ENCODE measurements at places on chromosomes 2 and 18.

GRCh38 chr2:32260376-32260775 is 4.3 kb downstream of the NLRC4 start:
- no peak for DNase-seq

DNA sequence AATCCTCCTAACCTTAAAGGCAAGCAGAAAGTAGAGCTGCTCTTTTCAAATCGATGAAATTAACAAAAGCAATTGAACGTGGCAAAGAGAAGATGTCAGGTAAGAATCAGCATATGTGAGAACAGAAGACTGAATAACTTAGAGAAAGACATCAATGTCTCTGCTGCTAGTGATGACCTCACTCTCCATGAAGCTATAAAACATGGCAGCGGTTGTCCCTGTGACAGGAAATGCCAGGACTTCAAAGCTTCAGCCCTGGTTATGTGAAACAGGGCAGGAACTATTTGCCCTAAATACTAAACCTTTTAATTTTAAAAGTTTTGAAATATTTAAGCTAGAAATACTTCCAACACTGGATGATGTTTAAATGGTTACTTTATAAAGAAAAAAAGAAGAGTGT is 383.7 kb downstream of the XIRP2 start:
- DNase-seq: no peak

DNA sequence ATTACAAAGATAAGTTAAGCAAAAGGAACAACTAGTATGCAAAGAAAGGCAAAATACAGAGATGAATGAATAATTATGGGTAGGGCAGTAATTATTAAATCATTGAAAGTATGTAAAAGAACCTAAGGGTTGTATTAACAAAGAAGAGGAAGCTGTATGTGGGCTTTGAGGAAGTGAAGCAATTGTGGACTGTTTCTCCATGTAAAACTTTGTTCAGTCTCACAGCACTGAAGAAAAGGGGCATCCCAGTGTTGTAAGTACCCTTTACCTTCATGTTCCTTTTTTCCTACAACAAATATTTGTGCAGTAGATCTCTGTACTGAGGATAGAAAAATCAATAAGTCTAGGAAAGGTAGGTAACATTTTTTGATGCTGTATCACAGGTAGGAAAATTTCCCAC is 388.7 kb upstream of the NRP2 start:
- DNase-seq: no peak

DNA sequence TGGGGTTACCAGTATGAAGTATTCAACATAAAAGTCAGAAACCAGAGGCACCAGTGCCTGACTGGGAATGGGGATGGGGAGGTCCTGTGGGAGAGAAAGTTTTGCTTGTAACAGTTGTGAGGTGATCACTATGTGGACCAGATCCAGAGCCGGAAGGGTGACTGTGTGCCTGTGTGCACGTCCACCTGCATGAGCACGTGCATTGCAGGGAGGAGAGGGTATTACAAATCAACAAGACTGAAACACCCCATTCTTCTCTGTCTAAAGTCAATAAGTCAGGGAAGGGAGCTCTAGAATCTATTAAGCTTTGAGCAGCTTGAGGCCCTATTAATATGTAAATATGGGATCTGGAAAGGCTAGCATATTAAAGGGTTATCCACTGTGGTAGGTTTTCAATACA is 241.0 kb upstream of the ACVR2A start:
- no peak for DNase-seq

DNA sequence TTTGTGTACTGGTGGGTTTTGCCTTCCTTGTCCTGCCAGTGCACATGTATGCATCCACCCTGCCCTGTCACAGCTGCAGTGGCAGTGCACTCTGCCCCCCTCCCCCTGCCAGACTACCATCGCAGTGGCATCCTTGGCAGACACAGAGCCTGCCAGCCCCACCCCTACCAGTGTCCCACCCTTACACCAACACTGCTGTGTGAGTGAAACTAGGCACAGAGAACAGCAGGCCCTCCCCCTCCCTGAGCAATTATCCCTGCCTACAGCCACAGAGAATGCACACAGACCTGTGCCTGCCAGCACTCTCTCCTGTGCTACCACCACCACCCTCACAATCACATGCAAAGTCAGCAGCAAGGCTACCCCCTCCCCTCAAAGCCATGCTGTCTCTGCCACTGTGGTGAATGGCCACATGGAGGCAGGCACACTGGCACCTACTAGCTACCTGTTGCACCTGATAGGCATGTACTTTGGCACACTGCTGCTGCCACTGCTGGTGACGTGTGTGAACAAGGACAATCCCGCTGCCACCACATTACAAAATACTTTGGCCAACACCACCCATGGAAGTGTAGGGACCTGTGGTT is 239.8 kb downstream of the CALCRL start:
- no peak for DNase-seq

- no peak for DNase-seq
Observed at GRCh38 chr2:96427917-96428316, 77.2 kb downstream of the NEURL3 start.

GRCh38 chr2:127049927-127050802 is 56.8 kb downstream of the BIN1 start:
- DNase-seq: peak; percentile 69

DNA sequence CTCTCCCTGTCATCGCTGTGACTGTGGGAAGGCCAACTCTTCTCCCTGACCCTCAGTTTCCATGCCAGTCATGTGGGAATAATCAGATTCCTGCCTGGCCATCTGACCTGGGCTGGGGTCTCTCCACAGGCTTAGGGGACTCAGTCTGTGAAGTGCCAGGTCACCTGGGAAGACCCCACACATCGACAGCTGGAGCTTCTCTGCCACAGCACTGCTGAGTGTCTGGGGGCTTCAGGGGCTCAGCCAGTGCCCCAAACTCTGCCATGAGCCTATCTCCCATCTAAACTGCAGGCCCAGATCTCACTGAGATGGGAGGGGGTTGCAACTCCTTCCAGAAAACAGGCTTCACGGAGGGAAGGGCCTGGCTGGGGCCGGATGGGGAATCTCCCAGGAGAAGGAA is 42.0 kb upstream of the OTOS start:
- no peak for DNase-seq

- no peak for DNase-seq
Observed at GRCh38 chr18:31943878-31944816, 1.2 kb upstream of the TRAPPC8 start.

GRCh38 chr18:58544616-58545337 is 84.1 kb downstream of the ALPK2 start:
- DNase-seq: no peak

GRCh38 chr2:69390001-69390400 is 3.0 kb upstream of the GFPT1 start:
- DNase-seq: no peak

- DNase-seq: no peak
Observed at GRCh38 chr18:23148382-23148781, 13.1 kb downstream of the CABLES1 start.

GRCh38 chr18:55651236-55651635 is 63.2 kb upstream of the TCF4 start:
- DNase-seq: no peak

DNA sequence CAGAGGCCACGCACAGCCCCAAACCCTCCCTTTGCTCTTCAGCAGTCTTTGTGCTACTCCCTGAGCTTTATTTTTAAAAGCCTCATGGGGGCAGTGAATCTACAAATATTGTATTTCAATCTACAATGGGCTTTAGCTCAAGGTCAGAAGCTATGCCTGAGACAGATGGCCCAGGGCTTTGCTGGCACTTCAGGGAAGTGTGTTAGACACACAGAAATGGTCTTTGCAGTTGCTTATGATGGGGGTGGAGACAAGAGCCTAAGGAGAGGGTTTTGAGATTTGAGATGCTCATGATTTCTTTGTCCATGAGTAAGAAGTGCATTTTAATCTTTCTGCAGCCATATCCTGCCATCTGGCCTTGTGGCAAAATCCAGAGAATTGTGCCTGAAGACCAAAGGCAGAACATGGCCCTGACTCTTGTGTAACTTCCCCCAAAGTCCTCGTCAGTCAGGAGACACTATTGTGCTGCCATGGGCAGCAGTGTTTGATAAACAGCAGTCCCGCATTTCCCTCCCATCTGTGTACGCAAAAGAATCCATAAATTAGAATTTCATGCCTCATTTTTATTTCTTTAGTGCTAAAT is 92.6 kb downstream of the VAPA start:
- no peak for DNase-seq

GRCh38 chr18:74082742-74083556 is 64.7 kb downstream of the FBXO15 start:
- no peak for DNase-seq

DNA sequence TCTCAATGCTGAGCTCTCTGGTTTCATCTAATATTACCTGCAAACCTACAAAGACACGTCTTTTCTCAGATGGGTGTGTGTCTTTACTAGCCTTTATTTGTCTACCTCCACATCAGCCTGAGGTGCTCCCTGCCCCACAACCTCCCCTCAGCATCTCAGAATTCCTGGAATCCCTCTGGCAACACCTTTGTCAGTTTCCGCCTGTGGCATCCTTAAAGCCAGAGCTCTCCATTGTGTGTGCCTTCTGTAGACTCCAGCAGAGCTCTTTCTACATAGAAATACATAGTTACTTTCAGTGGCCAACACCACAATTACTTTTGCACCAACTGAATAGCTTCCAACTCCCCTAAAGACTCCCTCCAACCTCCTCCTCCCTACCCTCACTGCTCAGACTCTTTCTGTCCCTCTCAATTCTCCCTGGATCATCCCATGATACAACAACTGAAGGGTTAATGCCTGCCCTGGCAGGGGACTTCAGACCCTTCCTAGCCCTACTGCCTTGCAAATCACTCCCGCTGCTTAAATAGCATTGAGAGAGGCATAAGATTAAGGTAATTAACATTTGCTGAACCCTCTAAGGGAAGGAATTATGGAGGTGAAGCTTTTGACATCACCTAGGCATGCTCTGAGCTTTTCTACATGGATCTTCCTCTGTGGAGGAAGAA is 39.6 kb upstream of the RMDN2 start:
- no peak for DNase-seq

DNA sequence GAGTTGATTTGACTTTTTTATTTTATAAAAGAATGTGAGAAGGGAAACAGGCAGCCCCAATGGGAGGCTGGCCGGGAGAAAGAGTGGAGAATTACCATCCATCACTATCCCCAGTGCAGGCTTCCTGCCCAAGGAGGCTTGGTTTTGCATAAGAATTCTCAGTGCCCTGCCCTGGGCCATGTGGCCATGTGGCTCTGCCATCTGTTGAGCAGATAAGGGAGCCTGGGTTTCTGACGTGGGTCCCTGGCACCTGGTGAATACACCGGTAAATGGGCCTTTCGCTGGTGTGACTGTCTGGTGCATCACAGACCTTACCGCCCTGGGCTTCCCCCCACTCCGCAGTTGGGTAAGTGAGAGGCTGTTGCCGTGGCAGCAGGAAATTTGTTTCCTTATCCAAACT is 54.5 kb upstream of the TMEM163 start:
- peak; percentile 26 for DNase-seq

DNA sequence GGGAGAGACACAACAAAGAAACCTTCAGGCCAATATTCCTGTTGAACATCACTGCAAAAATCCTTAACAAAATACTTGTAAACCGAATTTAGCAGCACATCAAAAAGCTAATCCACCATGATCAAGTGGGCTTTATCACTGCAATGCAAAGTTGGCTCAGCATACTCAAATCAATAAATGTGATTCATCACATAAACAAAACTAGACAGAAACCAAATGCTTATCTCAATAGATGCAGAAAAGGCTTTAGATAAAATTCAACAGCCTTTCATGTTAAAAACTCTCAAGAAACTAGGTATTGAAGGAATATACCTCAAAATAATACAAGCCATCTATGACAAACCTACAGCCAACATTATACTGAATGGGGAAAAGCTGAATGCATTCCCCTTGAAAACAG is 20.6 kb downstream of the GTF2A1L start:
- DNase-seq: no peak

- DNase-seq: no peak
Observed at GRCh38 chr2:72971036-72971435, 53.7 kb downstream of the EMX1 start.

- no peak for DNase-seq
Observed at GRCh38 chr2:229330952-229331351, 59.9 kb upstream of the PID1 start.

DNA sequence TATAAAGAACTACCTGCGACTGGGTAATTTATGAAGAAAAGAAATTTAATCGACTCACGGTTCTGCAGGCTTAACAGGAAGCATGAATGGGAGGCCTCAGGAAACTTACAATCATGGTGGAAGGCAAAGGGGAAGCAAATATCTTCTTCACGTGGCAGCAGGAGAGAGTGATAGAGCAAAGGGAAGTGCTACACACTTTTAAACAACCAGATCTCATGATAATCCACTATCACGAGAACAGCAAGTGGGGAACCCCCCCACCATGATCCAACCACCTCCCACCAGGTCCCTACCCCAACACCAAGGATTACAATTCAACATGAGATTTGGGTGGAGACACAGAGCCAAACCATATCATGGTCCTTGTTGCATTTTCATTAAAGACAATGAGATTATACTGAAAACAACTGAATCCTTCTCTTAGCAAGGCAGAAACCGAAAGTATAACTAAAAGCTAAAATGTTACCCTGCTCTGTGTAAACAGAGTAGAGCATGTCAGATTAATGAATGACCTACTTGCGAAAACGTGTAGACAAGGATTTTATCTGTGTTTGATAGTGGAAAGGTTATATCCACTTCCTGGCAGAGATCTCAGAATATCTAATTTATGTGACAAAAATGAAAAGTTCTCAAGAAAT is 60.1 kb upstream of the RBBP8 start:
- no peak for DNase-seq

DNA sequence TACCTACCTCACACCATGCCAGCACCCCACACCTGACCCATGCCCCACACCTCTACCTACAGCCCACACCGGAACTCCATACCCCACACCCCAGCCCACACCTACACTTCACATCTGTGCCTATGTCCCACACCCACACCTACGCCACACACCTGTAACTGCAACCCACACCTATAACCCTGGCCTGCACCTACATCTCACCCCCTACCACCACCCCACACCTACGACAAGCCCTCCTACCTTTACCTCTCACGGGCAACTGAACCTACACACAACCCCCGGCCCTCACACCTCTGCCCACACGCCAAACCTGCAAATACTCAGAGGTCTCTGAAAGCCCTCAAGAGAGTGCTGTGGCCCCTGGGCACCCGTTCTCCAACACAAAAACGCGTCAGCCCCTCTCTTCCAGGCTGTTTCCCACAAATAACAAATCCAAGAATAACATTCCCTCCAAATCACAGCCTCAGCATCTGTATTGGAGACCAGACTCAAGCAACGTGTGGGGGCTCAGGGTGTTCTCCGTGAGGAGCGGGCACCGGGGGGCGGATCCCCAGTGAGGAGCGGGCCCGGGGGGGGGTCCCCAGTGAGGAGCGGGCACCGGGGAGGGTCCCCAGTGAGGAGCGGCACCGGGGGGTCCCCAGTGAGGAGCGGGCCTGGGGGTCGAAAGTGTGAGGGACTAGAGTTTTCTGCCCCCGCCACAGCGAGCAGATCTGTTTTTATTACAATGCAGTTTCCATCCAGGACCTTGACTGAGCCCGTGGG is 33.4 kb downstream of the SLC66A2 start:
- DNase-seq: no peak

- peak; percentile 50 for DNase-seq
Observed at GRCh38 chr2:101152272-101153076, 1.3 kb upstream of the TBC1D8 start.

DNA sequence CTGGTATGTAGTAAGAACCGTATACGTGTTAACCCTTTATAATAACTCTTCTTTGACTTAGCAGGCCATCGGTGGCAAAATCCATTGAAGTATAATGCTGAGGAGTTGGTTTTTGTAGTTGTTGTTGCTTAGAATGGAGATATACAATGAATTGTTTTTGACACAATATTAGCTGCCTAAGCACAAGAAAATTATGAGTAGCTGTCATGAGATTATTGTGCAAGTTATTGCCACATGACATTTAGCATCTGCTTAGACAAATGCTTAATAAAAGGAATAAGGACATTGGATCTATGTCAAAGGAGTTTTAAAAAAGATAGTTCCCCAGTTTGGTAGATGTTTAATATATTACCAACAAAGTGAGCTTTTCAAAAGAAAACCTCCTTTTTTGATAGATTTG is 59.9 kb downstream of the ABCB11 start:
- DNase-seq: no peak

All from left cardiac atrium (tissue), 4 donors.